ENCODE measurements at places on chromosomes 13 and 19. TPM values are rescaled to one million over a fixed set of nuclear protein-coding genes. Genes with fewer than 3 reads are reported as not detected.

The SMG9 gene
- polyA plus RNA-seq, result 15.6 TPM

The PGLYRP1 gene
- polyA plus RNA-seq, result not detected

The ADGRE2 gene
- 0.06 TPM for polyA plus RNA-seq

The SIAH3 gene
- not detected for polyA plus RNA-seq

The ZNF234 gene
- 8.6 TPM for polyA plus RNA-seq

The ATP4A gene
- not detected for polyA plus RNA-seq

The ZNF208 gene
- 1.1 TPM for polyA plus RNA-seq

The ZNF837 gene
- polyA plus RNA-seq, result 8.0 TPM

The GNG7 gene
- 74.6 TPM for polyA plus RNA-seq

The APOC1 gene
- not detected for polyA plus RNA-seq

The VMAC gene
- polyA plus RNA-seq, result 4.2 TPM

The ZNF135 gene
- polyA plus RNA-seq, result 1.0 TPM

The GSX1 gene
- polyA plus RNA-seq, result not detected

The IFNL1 gene
- polyA plus RNA-seq, result not detected

The RNF225 gene
- not detected for polyA plus RNA-seq

The ZNF790 gene
- 5.4 TPM for polyA plus RNA-seq
